Epithelial cell of prostate (primary cell): ENCODE measurements at places on chromosomes 16 and 17.

GRCh38 chr17:46817151-46817900, 1.2 kb downstream of the WNT3 start:
- no peak for DNase-seq

- DNase-seq: no peak
Measured at GRCh38 chr17:2379489-2380225, 21.2 kb downstream of the MNT start.

DNA sequence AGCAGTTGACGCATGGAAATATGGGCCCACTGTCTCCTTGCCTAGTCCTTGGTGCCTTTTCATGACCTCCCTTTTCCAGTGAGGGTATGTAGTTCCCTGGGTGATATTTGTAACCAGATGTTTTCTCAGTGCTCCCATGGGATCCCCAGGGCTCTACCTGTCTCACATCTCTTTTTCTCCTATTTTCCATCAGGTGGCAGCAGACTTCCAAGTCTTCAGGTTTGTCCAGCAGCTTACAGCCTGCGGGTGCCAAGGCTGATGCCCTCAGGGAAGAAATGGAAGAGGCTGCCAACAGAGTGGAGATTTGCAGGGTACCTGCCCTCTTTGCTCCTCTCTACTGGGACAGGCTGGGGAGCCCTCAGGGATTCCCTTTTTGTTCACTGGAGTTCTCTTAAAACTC, 89.1 kb downstream of the ELAC2 start:
- DNase-seq: no peak

DNA sequence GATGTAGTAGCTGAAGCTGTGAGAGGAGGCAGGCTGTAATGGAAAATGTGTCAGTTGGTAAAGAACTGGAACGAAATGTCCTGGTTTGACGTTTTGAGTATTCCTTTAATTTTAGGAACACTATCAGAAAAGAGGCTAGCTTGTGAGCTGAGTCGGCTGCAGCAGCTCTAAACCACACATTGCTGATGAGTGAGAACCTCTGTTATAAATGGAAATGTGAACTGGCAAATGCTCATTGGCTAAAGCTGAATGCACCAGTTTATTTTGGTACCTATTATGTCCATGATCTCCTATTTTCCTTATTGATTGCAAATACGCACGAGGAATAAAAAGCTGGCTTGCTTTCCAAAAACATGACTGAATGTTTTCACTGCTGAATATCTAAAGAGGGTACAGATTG, 11.0 kb upstream of the WIPI1 start:
- DNase-seq: no peak

DNA sequence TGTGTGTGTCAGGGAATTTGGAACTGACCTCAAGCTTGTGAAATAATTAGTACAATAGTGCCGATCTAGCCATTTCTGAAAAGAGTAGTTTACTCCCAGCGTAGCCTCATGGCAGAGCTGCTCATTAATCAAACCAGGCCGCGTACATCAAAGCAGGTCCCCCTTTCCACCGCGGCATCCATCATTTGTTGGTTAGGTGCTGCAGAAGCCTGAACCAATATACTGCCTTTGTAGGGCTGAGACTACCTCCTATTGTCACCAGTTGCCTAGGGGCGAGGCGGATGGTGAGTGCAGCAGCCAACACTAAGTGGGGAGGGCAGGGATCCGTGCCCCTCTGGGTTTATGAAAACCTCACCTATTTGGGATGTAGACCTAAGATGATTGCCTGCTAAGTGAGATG, 264.1 kb downstream of the TMEM114 start:
- DNase-seq: no peak

GRCh38 chr17:6704470-6705052, 8.6 kb downstream of the SLC13A5 start:
- no peak for DNase-seq

GRCh38 chr17:14310605-14311004, 9.7 kb downstream of the HS3ST3B1 start:
- no peak for DNase-seq

DNA sequence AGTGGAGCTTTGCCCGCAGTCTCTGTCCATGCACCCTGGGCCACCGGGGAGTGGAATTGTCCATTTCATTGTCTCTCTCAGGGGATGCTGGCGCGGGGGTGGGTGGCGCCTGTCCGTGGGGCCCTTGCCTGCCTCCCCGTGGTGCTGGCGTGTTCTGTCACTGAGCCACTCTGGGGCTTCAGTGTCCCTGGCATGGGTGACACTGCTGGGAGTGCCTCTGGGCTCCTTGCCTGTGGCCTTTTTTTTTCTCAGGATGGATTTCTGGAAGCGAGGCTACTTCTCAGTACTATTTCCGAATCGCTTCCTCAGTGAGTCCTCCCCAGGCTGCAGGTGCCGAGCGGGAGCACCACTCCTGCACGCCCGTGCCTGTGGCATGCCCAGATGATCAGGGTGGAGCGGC, 55.0 kb downstream of the PDPK1 start:
- DNase-seq: no peak

- no peak for DNase-seq
Measured at GRCh38 chr17:75605790-75606189, 18.2 kb downstream of the MYO15B start.

DNA sequence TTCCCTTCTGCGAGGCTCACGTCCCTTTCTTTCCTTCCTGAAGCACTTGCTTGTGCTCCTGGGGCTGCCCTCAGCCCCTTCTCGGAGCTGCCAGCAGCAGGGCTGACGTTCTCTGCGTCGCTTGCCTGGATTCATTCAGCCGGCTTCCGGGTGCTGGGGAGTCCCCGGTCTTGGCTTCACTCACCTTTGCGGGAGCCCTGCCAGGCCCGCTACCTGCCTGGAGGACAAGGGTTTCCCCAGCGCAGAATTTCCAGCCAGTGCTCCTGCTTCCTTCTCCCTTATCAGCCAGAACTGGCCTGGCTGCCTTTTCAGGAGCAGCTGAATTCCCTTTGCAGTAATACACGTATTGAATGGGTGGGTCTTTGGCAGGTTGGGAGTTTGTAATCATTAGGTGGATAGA, 22.1 kb upstream of the IL17C start:
- peak; percentile 20 for DNase-seq

DNA sequence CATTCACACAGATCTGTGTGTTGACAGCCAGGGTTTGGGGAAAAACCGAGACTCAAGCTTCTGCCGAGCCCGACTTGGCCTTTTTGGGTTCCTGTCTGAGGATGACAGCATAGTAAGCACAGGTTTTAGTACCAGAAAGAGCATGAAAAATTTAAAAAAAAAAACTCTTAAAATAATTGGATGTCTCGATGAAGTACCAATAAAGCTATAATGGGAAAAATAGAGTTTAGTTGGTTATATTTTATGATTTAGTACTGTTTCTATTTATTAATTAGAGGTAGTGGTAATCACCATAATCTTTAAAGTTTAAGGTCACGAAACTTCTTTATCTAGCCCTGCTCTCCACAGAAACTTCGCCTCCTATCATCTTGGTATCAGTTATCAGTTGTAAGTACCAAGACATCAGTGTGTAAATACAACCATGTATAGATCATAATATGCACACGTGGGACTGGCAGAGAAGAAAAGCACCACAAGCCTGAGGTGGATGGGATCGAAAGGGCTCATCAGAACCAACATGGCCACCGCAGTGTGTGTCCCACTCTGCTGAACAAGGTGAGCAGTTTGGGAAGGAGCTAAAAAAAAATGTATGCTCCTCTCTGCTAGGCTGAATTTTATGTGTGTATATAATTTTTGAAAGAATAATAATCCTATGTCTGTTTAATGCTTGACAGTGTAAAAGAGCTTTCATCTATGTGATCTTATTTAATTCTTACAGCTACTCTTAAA, 14.4 kb upstream of the EEF2K start:
- DNase-seq: no peak
